Stimulated activated CD8-positive, alpha-beta memory T cell treated with anti-CD3 and anti-CD28 coated beads, Interleukin-15, amount 100 ng/mL, for 4 hours (primary cell): ENCODE measurements at places on chromosomes 3 and 15.

DNA sequence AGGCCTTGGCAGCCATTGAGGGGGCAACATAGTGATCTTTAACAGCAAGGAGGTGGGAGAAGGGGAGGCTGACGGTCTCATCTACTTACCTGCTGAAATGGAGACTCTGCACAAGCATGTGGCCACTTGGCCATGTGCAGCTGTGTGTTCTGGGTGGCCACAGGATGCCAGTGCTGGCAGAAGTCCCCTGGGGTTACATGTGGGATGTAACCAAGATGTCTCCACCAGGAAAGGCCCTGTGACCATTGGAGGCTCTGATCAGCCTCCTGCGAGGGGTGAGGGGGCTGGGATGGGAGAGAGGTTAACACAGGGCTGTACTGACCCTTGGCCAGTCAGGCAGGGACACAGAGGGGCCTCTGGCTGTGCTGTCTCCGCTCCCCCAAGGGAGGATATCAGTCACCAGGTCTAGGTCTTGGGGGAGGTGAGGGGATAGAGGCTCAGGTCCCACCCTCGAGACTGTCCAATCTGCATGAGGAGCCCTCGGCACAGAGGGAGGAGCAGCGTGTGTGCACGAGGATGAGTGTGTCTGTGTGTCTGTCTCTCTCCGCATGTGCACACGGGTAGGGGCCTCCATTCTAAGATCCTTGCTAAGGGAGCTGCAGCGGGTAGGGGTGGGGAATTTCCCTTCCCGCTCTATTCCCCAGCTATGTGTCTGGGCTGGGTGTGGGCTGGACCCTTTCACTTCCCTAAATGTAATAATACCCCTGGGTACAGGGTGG, 19.5 kb downstream of the PRKCD start:
- DNase-seq, result no peak

DNA sequence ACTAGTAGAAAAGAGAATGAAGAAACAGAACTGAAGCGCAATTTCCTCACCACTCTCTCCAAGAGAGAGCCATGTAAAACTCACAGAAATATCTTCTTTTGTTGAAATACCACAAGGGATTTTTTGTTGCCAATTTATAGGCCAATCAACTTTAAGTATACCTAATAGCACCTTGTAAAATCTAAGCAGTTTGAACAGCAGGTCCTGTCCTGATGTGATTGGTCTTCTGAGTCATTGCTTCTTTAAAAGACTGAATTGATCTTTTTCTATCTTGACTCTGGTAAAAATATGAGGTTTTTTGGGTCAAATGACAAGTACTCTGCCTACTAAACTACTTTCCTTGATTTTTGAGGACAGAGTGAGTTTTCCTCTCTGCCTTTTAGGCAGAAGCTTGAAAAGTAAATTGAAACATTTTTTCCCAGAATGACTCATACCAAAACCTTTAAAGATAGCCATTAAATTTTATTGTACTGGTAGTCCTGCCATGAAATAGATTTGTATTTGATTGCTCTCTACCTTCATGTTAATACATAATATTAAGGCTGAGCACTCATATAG, 343.9 kb upstream of the CBLB start:
- no peak for DNase-seq

GRCh38 chr3:85567071-85567676, 608.4 kb downstream of the CADM2 start:
- no peak for DNase-seq

- no peak for DNase-seq
Measured at GRCh38 chr3:16849795-16850194, 35.0 kb upstream of the PLCL2 start.

DNA sequence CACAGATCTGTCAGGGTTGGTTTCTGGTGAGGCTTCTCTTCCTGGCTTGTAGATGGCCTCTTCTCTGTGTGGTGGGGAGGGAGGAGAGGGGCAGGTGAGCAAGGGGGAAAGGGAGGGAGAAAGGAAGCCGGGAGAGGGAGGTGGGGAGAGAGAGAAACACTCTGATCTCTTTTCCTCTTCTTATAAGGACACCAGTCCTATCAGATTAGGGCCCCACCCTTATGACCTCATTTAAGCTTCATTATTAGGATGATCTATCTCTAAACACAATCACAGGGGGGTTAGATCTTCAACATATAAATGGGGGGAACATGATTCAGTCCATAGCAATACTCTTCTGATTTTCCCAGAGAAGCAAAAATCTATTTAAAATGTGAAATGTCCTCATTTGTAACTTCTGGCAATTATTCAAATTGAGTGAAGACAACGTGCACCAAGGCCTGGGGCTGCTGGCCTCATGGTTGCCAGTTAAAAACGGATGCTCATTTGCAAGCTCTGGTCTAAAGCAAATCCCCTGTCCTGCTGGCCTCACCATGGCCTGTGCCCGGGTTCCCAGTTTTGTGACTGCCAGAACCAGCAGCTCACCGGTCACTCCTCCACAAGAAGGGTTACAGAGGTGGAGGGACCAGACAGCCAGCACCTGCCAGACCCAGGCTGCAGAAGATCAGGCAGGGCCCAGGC, 8.3 kb downstream of the POMGNT2 start:
- DNase-seq, result no peak
